Right atrium auricular region (tissue), 2 donors: ENCODE measurements at places on chromosomes 5 and 9. TPM values are rescaled to one million over a fixed set of nuclear protein-coding genes. Genes with fewer than 3 reads are reported as not detected.
A peak's percentile ranks its signal among the peaks of the same experiment; 100 is the strongest.

DNA sequence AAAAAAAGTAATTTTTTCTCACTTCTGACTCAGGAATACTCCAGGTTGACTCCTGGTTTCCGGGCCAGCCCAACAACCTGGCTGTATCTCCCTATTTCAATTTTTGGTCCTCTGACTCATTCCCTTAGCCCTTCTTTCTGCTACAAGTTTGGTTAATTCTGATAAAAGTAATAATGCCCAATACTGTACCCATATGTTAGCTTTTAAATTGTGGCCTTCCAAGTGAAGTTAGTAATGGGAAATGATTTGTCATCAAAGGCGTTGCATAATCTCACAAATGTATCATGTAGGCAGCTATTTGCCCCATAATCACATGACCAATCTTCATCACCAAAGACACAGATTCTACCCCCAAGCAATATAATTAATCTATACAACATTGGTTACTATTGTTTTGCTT, 31.1 kb upstream of the BNC2 start:
- DNase-seq, result no peak

GRCh38 chr9:131056781-131057506, 39.4 kb upstream of the AIF1L start:
- no peak for DNase-seq

DNA sequence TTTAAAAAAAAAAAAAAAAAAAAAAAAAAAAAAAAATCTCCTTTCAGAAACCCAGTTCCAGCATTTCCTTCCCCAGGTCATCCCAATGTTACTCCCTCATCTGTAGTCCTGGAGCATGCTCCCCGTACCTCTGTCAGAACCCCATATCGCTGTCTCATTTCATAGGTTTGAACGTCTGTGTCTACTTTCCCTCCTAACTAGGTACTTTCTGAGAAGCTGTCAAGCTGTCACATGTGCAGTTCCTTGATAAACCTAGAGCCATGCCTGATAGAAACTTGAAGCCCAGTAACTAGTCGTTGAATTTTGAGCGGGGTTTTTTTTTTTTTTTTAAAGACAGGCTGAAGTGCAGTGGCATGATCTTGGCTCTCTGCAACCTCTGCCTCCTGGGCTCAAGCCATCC, 15.6 kb downstream of the EXOSC3 start:
- no peak for DNase-seq

GRCh38 chr5:158727136-158727535, 372.6 kb downstream of the EBF1 start:
- no peak for DNase-seq

The FER gene
- 12.9 TPM for total RNA-seq

DNA sequence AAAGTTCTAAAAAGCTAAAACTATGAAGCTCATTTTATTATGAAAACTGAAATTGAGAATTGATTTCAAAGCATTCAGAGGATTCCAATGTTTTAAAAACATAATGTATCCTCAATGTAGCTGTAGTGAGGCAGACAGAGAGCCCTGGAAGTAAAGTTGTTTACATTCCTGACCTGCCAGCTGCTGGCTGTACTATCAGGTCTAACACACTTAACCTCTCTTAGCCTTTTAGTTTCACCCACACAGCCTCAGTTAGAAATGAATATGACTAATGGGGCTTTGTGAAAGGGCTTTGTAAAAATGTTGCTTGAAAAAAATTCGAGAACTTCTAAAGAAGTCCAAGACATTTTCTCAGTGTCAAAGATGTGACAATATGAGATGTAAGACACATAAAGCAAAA, 122.6 kb downstream of the FBXL17 start:
- no peak for DNase-seq

DNA sequence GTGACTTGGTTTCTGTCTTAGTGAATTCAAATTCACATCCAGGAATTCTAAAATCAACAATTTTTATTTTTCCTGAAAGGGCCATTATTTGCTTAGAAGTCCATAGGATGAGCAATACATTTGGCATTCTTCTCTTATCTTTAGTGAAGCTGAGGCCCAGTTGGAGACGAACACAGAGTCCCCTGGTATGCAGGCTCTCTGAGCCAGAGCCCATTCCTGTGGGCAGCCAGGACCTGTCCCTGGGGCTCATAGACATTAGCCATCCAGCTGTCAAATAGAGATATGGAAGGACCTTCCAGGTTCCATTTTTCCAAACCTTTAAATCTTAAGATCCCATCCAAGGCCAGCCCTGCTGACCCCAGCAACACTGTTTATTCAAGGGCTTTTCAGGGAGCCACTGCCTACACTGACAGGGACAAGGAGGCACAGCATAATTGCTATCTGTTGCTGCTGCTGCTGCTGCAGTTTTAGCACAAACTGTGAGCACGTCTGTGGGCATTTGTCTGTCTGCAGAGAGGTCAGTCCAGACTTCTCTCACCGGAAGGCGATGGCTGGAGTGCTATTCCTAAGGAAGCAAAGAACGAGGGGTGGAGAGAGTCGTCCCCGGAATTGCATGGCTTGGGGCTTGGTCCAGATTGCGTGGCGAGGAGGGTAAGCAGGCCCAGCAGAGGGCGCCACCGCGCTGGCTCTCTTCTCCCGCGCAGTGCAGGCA, 639.0 kb downstream of the CCDC171 start:
- peak; percentile 85 for DNase-seq

The PCDHGA5 gene
- 4.0 TPM for total RNA-seq
